ENCODE measurements at places on chromosomes 11 and 22.

DNA sequence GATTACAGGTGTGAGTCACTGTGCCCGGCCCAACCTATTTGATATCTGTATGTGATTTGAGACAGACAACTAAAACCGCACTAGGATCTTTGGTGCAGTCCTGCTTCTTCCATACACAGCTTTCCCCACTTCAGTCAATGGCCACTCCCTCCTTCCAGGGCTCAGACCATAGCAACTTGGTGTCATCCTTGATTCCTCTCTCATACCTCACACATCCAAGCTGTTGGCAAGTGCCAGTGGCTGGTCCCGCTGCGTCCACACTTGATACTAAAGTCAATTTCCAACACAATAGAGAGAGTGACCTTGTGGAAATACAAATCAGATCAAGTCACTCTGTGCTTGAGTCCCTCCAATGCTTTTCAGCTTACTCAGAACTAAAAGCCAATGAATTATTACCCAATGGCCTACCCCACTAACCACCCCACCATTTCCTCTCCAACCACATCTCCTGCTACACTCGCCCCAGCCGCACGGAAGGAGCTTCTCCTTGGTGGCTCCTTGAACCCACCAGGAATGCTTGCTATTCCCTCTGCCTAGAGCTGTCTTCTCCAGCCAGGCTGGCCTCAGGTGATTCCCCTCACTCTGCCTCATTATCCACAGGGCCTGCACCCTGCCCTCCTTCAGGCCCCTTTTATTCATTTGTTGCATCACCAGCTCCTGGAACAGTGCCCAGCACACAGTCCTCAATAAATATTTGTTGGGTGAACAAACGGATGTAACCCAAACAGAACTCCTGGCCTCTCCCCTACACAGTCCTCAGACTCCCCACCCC lies 12.9 kb downstream of the ABTB2 start:
- no peak for DNase-seq

- DNase-seq = no peak
Observed at GRCh38 chr11:116972691-116973090, 125.5 kb downstream of the SIK3 start.

- DNase-seq = no peak
Observed at GRCh38 chr22:19121631-19122142, 525 bp downstream of the DGCR2 start.

GRCh38 chr22:50314455-50315288 lies 7.2 kb upstream of the PLXNB2 start:
- peak; percentile 84 for DNase-seq

DNA sequence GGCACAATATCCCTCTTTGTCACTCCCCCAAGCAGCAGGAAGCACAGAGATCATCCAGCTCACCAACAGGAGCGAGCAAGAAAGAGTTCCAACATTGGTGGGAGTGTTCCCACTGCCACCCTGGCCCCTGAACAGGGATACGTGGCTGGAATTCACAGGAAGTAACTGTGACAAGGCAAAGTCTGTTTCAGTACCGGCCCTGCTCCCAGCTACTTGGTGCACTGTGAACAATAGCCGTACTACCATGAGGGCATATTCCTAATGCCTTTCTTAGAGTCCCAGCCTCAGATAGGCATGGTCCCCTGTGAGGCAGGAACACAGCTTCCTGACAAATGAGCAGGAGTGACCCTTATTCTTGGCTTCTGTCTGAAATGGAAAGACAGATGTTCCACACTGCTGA lies 1.8 kb upstream of the SLC37A2 start:
- DNase-seq = no peak

- no peak for DNase-seq
Observed at GRCh38 chr11:79086056-79086455, 354.8 kb downstream of the TENM4 start.

DNA sequence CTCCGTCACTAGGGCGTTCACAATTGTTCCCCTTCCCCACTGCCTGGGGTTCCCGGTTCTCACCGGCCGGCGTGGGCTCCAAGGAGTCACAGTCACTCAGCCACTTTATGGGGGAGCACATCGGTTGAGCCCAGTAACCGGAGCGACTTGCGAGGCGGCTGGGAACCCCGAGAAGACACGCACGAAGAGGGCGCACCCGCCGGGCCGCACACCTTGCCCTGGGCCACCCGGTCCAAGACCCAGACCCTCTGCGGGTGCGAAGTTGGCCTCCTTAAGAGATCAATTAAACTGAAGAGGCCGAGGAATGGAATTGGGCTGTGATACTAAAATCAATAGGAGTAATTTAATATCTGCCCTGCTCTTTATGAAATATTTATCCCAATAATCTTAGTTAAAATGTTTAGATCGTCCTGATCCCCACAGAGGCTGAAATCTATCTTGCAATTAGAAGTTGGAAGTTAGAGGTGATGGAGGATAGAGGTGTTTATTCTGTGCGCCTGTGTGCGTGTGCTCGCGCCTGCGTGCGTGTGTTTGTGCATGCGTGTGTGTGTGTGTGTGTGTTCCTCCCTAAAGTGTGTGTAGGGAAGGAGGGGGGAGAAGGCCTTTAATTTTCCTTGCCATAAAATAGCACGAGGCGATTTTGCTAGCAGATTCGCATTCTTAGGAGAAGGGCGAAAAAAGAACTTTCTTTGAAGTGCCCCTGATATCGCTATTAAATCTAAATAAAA lies 954 bp upstream of the MN1 start:
- no peak for DNase-seq

DNA sequence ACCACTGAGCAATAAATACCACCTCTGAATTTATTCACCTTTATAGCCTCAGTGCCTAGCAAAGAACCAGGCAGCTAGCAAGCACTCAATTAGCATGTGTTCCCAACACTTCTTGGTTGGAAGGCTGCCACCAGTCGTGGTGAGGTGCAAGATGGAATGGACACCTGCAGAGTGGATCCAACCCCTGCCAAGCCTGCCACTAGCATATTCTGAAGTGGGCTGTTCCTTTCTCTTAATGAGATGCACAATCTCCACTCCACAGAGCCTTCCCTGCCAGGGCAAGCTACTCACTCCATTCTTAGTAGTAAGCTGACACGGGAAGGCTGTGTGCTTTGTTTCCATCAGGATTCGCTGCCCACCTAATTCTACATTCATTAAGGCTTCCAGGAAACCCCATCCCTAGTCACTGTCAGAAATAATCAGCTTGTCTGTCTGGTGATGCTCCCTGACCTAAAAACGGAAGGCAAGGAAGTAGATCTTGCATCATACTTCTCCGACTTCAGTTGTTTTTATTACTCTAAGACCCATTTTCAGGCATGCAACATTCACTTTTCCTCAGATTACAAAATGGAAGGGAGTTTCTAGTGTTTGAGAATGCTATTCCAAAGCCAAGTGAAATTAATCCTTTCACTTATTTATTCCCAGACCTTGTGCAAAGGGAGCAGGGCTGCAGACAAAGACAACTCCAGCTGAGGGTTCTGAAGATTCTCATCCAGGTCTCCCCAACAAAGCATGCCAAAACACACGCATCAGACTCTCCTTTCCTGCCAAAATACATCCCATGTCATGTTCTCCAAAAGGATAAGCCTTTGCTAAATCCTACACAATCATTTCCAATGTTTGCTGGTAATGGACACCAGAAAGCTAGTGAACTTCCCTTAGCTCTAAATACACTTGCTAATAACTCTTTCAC lies 128.0 kb downstream of the TENM4 start:
- DNase-seq = no peak

GRCh38 chr11:72643547-72643946 lies 30.7 kb downstream of the PDE2A start:
- no peak for DNase-seq

- DNase-seq = no peak
Observed at GRCh38 chr11:58576887-58577471, 1.3 kb upstream of the LPXN start.

- DNase-seq = no peak
Observed at GRCh38 chr11:4936745-4937144, 10.7 kb downstream of the OR51A4 start.

DNA sequence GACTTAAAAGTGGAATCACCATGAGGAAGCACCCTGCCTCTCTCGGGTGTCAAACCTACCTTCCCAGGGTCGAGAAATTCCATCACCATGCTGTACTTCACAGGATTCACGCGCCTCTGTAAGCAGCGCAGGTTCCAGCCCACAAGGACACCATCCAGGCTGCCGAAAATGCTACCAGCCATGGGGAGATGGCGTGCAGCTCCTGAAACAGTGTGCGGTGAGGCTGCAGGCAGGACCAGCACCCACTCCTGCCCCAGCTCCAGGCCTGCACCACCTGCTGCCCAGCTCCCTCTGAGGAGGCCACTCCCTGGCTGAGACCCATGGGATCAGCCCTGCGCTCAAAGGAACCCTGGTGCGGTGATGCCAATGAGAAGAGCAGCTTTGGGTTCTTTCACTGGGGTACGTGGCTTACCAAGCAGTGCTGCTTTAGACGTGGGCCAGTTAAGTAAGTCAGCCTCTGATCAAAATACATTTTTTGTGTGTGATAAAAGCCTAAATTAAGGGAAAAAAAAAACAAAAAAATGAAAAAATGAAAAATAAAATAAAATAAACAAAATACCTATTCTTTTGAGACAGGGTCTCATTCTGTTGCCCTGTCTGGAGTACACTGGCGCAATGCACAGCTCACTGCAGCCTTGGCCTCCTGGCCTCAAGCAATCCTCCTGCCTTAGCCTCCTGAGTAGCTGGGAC lies 115.4 kb downstream of the MED15 start:
- DNase-seq = no peak
